Epithelial cell of proximal tubule (primary cell): ENCODE measurements at places on chromosomes 1 and 21.

DNA sequence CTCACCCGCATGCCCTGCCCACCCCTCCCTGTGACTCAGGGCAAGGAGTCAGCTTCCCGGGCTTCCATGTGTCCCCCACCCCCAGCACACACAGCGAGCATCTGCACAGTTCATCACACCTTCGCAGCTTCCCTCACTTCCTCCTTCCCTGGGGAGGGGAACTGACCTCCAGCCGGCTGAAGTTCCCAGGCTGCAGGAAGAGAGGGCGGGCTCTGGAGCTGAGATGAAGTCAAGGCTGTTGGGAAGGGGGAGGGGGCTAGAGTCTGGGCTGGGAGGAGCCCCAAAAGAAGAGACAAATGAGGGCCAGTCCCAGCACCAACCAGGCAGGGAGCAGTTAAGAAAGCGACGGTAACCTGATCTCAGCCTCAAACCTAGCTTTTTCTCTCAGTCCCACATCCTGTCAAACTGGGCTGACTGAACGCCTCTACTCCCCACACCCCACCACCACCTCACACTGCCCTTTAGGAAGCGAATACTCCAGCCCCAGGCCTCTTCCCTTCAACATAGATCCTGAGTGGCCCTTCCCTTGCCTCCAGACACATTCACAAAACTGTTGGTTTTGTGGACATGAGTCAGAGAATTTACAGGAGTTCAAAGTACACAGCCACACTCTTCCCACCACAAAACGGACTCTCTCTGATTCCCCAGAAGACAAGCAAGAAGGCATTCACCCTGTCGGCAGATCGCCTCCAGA is 1.8 kb downstream of the RHOC start:
- DNase-seq, result peak; percentile 70

DNA sequence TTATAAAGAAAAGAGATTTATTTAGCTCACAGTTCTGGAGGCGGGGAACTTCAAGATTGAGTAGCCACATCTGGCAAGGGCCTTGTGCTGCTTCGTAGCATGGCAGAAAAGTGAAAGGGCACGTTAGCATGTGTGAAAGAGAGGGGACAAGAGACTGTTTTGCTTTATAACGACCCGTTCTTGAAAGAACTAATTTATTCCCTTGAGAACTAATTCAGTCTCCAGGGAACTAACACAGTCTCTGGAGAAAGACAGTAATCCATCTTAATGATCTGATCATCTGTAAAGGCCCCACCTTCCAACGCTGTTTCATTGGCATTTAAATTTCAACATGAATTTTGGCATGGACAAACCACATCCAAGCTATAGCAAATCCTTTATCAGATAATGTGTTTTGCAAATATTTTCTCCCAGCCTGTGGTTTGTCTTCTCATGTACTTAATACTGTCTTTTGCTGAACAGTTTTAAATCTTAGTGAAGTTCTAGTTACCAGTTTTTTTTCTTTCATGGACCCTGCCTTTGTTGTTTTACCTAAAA is 26.1 kb downstream of the MTR start:
- no peak for DNase-seq

- DNase-seq, result no peak
Observed at GRCh38 chr1:181493885-181494284, 10.6 kb downstream of the CACNA1E start.

- DNase-seq, result peak; percentile 10
Observed at GRCh38 chr1:113534130-113534817, 144.0 kb downstream of the MAGI3 start.

DNA sequence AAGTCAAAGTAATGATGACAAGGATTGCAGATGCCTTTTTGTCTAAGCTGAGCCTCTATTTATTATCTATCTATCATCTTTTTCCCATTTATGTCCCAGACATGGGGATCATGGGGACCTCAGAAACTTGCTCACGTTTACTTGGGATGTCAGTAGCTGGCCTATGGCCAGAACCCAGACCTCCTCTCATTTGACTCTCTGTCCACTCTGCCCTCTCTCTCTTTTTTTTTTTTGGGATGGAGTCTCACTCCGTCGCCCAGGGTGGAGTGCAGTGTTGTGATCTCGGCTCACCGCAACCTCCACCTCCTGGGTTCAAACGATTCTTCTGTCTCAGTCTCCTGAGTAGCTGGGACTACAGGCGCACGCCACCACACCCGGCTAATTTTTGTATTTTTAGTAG is 3.7 kb upstream of the ID3 start:
- no peak for DNase-seq

- DNase-seq, result no peak
Observed at GRCh38 chr1:185157599-185158412, 839 bp downstream of the SWT1 start.

DNA sequence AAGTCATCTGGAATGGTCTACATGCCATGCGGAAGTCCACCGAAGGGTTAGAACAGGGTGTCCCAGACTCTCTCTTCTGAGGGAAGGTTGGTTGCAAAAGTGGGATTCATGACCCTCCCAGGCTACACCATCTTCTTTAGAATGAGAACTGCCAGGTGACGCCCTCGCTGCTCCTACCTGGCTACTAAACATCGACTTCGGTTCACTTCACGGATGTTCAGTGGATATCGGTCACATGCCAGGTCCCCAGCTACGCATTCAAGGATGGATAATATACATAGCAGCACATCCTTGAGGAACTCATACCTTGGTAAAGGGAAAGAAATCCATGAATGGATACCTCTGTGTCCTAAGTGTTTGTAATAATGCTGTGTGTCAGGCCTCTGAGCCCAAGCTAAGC is 3.3 kb upstream of the OPTC start:
- no peak for DNase-seq

GRCh38 chr1:65845535-65846060 is 52.9 kb downstream of the PDE4B start:
- no peak for DNase-seq

DNA sequence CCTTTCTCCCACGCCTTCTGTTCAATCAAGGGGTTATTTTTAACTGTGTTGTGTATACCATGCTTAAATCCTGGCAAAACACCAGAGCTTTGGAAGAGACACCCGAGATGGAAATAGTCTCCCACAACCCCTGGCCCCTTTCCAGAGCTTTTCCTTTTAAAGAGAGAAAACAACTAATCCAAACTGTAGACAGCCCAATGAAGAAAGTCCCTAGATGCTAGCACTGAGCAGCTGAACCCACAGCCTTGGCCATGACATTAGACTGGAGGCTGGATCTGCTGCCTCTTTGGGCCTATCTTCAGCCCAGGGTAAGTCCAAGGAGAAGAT is 64.9 kb upstream of the ARTN start:
- DNase-seq, result no peak

DNA sequence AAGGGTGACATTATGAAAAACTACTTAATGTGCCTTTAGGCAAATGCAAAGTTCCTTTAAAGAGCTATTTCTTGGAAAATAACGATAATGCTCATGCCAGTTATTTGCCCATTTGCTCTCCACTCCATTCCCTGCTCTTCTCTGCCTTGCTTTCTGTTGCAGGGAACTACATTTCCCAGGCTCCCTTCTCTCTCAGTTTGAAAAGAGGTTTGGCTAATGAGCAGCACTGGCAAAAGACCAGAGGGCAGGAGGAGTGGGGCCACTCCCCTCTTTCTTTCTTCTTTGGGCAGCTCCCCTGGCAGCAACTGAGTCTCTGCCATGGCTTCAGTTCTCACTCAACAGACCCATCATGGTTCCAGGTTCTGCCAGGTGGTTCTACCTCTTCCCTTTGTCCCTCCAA is 130.5 kb downstream of the RWDD3 start:
- no peak for DNase-seq

DNA sequence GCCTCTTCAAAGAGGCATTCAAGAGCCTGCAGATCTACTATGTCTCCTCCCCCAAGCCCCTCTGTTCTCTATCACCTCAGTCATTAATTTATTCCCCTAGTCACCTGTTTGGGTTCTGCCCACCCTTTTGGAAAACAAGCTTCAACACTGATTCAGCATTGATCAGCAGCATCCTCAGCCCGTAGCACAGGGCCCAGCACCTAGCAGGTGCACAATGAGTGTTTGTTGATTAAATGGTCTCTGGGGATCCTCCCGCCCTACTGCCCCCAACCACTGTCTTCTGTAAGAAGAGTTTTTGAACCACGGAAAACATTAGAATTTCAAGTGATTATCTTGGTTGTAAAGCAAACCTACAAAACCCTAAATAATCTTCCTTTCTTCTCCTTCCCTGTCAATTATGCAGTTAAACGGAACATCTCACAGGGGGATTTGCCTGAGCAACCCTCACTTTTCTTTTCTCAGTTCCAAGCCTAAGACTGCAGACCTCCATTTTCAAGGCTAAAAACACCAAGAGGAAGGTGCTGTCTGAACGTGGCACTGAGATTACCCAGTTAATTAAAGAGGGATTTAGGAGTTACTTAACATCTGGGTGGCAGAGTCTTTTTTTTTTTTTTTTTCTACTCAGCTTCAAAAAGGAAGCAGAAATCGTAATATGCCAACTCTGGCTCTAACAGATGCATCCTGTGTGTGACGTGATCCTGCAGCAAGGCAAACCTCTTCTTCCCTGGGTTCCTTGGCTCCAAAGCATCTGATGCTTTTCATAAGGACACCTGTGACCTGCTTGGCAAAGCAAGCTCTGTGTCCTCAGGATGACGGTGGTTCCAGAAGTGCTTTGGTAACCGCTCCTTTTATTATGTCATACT is 163.0 kb downstream of the KAZN start:
- DNase-seq, result no peak

DNA sequence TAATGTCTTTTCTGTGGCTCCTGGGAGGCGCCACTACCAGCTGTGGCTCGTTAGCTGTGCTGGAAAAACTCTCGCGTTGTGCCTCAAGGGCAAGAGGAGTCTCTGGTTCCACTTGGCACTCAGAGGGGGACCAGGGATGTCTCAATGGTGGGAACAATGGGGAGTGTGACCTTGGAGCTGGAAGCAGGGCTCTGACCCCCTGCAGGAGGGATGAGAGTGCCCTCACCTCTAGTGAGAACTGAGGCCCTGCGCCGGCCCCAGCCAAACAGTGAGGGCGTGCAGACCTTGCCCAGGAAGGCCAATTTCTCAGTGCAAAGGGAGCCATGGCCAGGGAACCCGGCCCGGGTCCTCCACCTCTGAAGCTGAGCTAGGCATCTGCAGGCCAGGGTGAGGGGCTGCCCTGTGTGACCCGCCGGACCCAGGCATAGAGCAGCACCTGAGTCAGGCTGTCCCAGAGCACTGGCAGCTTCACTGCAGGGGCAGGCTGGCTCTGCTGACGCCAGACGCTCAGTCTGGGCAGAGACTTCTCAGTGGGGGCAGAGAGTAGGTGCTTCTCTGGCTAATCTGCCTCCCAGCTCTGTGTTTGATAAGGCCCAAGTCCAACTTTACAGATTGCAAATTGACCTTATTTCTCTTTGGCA is 1.8 kb downstream of the RD3 start:
- DNase-seq, result no peak

GRCh38 chr1:183753464-183753891 is 51.4 kb upstream of the RGL1 start:
- no peak for DNase-seq

- DNase-seq, result no peak
Observed at GRCh38 chr1:48750109-48750508, 26.6 kb downstream of the BEND5 start.

- no peak for DNase-seq
Observed at GRCh38 chr21:46144464-46145070, 10.8 kb downstream of the FTCD start.

DNA sequence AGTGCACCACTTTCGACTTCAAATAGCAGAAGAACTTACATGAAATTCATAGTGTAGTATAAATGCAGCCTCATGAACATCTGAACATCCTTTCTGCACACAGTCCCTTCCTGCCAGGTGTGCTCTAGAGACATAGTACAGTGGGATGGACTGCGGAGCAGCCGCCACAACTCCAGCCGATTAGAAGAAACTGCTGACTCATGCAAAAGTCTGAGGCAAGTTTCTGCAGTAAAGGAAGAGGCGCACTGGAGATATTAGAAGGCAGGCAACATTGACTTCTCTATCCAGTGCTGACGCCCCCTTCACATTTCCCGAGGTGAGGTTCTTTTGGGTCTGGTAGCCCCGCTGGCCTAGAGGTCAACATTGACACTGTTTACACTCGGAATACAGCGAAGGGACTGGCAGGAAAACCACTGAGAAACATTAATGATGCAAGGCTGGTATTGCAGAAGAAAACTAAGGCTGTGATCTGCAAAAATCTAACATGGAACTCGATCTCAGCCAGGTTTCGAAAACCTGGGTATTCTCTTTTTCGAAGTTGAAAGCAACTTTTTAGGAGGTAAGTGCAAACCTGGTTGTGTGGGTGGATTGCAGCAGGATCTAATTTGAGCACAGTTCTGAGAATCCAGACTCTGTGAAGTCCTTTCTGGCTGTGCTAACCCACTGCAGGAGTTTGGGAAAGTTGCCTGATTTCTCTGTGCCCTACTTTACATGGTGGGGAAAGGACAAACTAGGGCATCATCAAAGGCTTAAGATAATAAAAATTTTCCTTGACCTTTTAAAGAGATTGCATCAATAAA is 90.7 kb downstream of the CDC7 start:
- DNase-seq, result no peak

DNA sequence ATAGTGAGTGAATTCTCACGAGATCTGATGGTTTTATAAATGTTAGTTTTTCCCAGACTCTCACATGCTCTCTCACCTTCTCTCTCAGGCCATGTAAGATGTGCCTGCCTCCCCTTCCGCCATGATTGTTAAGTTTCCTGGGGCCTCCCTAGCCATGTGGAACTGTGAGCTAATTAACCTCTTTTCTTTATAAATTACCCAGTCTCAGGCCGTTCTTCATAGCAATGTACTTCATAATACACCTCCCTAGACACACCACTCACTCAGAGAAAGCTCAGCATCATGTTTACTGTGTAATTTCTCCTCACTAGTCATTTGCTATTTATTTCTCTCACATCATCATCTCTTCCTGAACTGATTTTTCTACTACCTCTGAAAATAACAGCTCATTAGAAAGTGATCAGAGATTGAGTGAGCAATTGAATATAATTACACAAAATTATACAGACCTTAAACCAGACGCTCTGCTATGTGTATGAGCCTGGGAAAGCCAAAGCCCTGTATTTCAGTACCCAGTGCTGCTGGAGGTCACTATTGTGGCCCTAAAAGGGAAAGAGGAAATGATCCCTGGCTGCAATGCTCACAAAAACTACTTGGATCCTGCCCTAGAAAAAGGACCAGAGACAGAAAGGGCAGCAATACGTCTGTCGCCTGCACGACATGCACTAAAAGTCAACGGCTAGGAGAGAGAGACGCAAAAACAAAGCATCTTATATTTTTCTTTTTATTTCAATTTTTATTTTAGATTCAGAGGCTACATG is 284.5 kb downstream of the DSCAM start:
- no peak for DNase-seq
